ENCODE measurements at places on chromosomes 16 and 17. TPM values are rescaled to one million over a fixed set of nuclear protein-coding genes. Genes with fewer than 3 reads are reported as not detected.

Gene CSH1
- total RNA-seq, result not detected

DNA sequence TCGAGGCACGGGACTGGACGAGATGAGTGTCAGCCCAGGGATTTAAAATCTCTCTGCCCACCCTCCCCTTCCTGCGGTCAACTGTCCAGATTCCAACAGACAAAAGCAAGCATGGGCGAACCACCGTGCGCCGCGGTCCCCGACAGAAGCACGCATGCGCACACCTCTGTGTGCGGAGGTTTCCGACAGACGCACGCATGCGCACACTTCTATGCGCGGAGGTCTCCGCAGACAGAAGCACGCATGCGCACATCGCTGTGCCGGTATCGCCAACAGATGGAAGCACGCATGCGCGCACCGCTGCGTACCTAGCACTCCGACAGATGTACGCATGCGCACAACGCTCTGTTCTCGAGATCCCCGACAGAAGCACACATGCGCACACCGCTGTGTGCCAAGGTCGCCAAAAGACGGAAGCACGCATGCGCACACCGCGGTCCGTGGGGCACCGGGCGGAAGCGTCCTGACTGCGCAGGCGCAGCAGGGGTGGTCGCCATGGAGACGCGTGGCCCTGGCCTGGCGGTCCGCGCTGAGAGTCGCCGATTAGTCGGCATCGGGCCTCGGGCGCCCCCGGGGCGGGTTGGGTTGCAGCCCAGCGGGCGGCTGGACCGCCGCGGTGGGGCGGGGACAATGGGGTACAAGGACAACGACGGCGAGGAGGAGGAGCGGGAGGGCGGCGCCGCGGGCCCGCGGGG lies 57.4 kb upstream of the RPH3AL start:
- peaks cover 3% of the 10 kb centered on the region for H3K4me1 ChIP-seq
- H3K27ac ChIP-seq, result peak overlapping the region; percentile 51
- no peaks in the 10 kb centered on the region for H3K27me3 ChIP-seq

- H3K27me3 ChIP-seq, result no peaks in the 10 kb centered on the region
These were observed 154.5 kb downstream of the LAT start for GRCh38 chr16:29139261-29139802.

GRCh38 chr17:80441598-80442322 lies 26.8 kb downstream of the ENDOV start:
- H3K36me3 ChIP-seq, result no peaks in the 10 kb centered on the region
- no peak overlapping the region for H3K27ac ChIP-seq

DNA sequence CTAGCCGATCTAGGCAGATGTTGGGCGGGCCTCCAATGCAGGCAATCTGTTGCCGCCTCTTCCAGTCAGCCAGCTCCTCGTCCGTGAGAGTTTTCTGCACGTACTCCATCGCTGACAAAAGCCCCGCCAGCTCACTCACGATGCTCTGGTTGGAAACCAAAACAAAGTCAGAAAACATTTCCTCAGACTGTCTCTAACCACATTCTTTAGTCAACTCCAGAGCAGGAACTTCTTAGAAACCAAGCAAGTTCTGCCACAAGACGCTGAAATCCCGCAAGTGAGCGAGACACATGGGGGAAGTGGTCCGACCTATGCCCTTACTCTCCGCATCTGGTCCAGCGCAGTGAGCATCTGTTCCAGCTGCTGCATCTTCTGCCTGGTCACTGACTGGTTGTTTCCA lies 49.1 kb downstream of the STAT5A start:
- no peaks in the 10 kb centered on the region for H3K4me1 ChIP-seq
- DNase-seq, result no peak
- peaks cover 88% of the 10 kb centered on the region for H3K36me3 ChIP-seq
- no peaks in the 10 kb centered on the region for H3K27me3 ChIP-seq
- H3K27ac ChIP-seq, result no peak overlapping the region

DNA sequence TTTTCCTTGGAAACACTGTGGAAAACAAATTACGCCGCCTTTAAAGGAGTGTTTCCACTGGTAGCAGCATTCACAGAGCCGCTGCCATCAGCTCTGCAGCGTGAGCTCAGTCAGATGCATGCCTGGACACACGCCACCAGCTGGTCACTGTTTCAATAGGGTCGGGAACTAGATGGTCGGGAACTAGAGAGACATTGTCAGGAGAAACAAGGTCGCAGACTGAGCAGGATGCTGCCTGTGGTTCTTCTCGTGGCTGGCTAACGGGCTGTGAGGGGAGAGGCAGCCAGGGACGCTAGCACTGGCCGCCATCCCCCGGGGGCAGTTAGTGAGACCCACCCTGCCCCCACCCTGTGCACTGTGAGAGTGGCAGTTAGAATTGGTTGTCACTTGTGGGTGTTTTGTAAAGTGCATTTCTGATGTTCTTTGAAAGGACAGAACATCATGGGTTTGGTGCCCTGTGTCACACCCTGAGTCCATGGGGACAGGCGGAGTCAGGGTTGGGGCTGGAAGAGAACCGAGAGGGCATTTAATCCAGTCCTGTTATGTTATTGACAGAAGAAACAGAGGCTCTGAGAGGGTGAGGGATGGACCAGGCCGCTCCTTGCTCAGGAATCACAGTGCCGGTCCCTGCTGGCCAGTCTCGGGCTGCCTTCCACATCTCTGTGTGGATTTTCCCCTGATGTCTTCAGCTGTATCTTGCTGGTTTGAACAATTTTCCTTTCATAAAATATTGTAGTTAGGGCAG lies 86.3 kb downstream of the SPECC1 start:
- H3K4me1 ChIP-seq, result peaks cover 47% of the 10 kb centered on the region
- no peaks in the 10 kb centered on the region for H3K27me3 ChIP-seq
- H3K4me3 ChIP-seq, result no peak overlapping the region
- H3K36me3 ChIP-seq, result no peaks in the 10 kb centered on the region
- peak overlapping the region; percentile 90 for H3K27ac ChIP-seq

- H3K4me3 ChIP-seq, result no peak overlapping the region
These were observed 9.6 kb upstream of the WIPF2 start for GRCh38 chr17:40209404-40210093.

GRCh38 chr16:27778926-27779570 lies 229.1 kb downstream of the KATNIP start:
- no peaks in the 10 kb centered on the region for H3K27me3 ChIP-seq
- peaks cover 14% of the 10 kb centered on the region for H3K4me1 ChIP-seq
- no peak for DNase-seq
- H3K4me3 ChIP-seq, result no peak overlapping the region
- peaks cover 6% of the 10 kb centered on the region for H3K36me3 ChIP-seq

GRCh38 chr16:55754056-55754455 lies 78.8 kb downstream of the CES1 start:
- no peaks in the 10 kb centered on the region for H3K36me3 ChIP-seq
- no peaks in the 10 kb centered on the region for H3K27me3 ChIP-seq
- no peaks in the 10 kb centered on the region for H3K4me1 ChIP-seq
- DNase-seq, result no peak
- no peak overlapping the region for H3K4me3 ChIP-seq

Gene KRTAP1-1
- total RNA-seq, result not detected

Gene TNRC6C
- total RNA-seq, result 25.8 TPM

GRCh38 chr17:21167303-21167702 lies 40.5 kb downstream of the DHRS7B start:
- H3K4me3 ChIP-seq, result no peak overlapping the region
- no peaks in the 10 kb centered on the region for H3K27me3 ChIP-seq
- H3K36me3 ChIP-seq, result no peaks in the 10 kb centered on the region
- H3K27ac ChIP-seq, result peak overlapping the region; percentile 85
- peak; percentile 54 for DNase-seq
- H3K4me1 ChIP-seq, result peaks cover 38% of the 10 kb centered on the region

DNA sequence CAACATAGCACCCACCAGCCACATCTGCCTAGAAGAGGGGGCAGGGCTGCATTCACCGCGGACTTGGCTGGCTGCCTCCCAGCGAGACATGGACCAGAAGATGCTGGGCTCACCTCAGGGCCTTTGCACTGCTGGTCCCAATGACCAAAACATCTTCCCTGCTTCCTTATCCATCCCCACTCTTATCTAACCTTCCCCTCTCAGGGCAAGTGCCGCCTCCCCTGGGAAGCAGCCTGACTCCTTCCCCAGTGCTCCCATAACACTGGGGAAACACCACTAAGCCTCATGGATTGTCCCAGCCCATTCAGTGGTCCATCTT lies 5.7 kb downstream of the TMC6 start:
- no peaks in the 10 kb centered on the region for H3K27me3 ChIP-seq
- no peak overlapping the region for H3K4me3 ChIP-seq
- H3K4me1 ChIP-seq, result peaks cover 14% of the 10 kb centered on the region
- H3K36me3 ChIP-seq, result no peaks in the 10 kb centered on the region
- no peak for DNase-seq

DNA sequence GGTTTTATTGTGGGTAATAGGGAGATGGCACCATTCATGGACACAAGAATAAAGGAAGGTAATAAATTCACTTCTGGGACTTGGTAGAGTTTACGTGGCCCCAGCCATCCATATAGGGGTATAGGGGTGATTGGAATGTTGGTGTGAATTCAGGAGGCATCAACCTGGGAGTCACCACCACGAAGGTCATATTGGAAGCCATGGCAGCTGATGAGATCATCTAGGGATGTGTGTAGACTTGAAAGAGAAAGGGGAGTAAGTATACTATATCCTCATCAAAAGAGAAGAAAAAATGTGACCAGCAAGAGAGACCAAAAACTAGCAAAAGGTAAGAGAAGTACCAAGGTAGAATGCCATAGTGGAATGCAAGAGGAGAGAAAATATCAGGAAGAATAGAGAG lies 26.6 kb upstream of the GINS3 start:
- H3K27me3 ChIP-seq, result no peaks in the 10 kb centered on the region
- DNase-seq, result no peak
- H3K4me1 ChIP-seq, result no peaks in the 10 kb centered on the region
- no peak overlapping the region for H3K27ac ChIP-seq
- H3K36me3 ChIP-seq, result no peaks in the 10 kb centered on the region

Gene CLUH
- total RNA-seq, result 58.1 TPM

GRCh38 chr17:37711113-37711512 lies 33.7 kb downstream of the HNF1B start:
- H3K27me3 ChIP-seq, result no peaks in the 10 kb centered on the region
- no peaks in the 10 kb centered on the region for H3K36me3 ChIP-seq
- no peak overlapping the region for H3K27ac ChIP-seq
- no peak overlapping the region for H3K4me3 ChIP-seq
- DNase-seq, result no peak

DNA sequence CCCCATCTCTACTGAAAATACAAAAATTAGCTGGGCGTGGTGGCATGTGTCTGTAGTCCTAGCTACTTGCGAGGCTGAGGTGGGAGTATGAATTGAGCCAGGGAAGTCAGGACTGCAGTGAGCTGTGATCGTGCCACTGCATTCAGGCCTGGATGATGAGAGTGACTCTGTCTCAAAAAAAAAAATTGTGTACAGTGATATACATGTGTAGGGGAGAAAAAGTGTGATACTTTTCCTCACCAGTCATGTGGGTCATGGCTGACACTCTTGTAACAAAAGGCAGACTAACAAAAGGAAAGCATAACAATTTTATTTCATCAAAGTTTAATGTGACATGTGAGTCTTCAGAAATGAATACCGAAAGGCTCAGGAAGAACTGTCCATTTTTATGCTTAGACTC lies 2.0 kb upstream of the ABCC12 start:
- no peak overlapping the region for H3K27ac ChIP-seq
- no peaks in the 10 kb centered on the region for H3K36me3 ChIP-seq
- H3K4me1 ChIP-seq, result no peaks in the 10 kb centered on the region
- no peak overlapping the region for H3K4me3 ChIP-seq
- no peak for DNase-seq

Gene ERAL1
- total RNA-seq, result 5.7 TPM

DNA sequence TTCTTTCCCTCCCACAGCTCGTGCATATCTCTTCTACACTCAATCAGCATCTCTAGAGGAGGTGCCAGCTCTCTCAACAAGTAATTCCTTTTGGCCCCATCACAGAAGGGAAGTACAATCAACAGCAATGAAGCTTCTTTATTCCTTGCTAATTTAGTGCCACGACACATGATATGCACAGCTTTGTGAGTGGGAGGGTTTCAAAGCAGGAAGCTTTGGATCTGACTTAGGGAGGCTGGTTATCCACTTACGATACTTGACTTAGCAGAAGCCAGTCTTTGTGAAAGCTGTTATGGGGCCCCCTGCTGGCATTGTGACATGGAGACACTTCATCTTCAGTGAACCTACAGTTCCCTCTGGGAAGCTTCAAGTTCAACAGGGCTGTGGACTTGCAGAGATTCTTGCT lies 81.0 kb downstream of the TMEM100 start:
- peak; percentile 70 for DNase-seq
- H3K4me3 ChIP-seq, result no peak overlapping the region
- no peaks in the 10 kb centered on the region for H3K4me1 ChIP-seq
- no peaks in the 10 kb centered on the region for H3K27me3 ChIP-seq

DNA sequence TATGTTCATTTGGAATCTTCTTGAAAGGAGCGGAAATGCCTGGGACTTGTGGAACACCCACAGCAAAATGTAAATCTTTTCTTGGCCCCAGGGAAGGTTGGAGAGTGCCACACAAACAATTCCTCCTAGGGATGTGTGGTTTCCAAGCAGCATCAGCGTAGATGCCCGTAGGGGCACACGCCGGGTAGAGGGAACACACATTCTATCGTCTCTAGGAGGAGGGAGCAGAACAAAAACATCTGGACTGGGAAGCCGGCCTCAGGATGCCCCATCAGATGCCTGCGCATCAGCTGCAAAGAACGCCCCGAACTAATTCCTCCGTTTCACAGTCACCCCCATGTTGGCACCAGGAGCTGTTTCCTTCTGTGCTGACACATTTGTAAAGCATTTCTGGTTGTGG lies 357.9 kb upstream of the ZFHX3 start:
- no peaks in the 10 kb centered on the region for H3K27me3 ChIP-seq
- H3K4me1 ChIP-seq, result no peaks in the 10 kb centered on the region
- DNase-seq, result no peak

- no peaks in the 10 kb centered on the region for H3K27me3 ChIP-seq
- no peak for DNase-seq
- no peaks in the 10 kb centered on the region for H3K4me1 ChIP-seq
- H3K36me3 ChIP-seq, result no peaks in the 10 kb centered on the region
These were observed 10.5 kb upstream of the ANKFN1 start for GRCh38 chr17:56142781-56143180.

DNA sequence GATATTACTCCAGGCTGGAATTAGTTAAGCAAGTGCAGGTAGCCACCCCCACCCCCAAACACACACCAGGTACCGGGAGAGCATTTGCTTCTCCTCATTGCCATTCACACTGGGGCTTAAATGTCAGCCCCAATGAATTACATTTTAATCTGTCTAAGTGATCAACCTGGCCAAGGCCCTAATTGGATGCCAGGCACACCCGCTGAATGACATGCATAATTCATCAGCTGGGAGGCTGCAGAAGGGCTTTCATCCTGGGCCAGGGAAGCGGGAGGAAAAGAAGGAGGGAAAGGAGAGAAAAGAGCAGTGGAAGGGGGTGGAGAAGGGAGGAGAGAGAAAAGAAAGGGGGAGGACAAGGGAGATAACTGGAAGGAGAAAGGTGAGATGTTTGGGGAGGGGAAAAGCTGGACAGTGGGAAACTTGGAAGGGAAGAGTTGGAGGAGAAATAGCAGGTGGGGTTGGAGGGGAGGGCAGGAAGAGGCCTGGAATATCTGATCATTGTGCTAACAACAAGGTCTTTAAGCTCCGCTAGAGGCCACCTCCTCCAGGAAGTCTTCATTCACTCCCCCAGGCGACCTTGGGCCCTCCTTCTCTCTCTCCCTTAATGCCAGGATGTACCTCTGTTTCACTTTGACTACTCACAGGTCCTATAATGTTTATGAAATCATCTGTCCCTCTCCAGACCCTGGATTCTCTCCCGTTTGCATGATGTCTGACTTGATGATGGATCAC lies 40.1 kb upstream of the CES5A start:
- H3K36me3 ChIP-seq, result no peaks in the 10 kb centered on the region
- DNase-seq, result no peak
- no peak overlapping the region for H3K27ac ChIP-seq
- H3K4me3 ChIP-seq, result no peak overlapping the region
